Epithelial cell of umbilical artery (primary cell): ENCODE measurements at places on chromosomes 6 and 20. TPM values are rescaled to one million over a fixed set of nuclear protein-coding genes. Genes with fewer than 3 reads are reported as not detected.

PRDM1 gene
- 0.30 and 1.3 TPM in 2 replicates for total RNA-seq

CLDN20 gene
- 0.30 TPM in 1 of 2 replicates, not detected in the other for total RNA-seq

CAGE1 gene
- total RNA-seq: 0.15 TPM in 1 of 2 replicates, not detected in the other

PRL gene
- not detected in 2 replicates for total RNA-seq

SNX21 gene
- 22.4 and 32.5 TPM in 2 replicates for total RNA-seq

SLCO4A1 gene
- 3.6 and 5.9 TPM in 2 replicates for total RNA-seq

TFAP2D gene
- total RNA-seq: not detected in 2 replicates

SAMD5 gene
- total RNA-seq: 3.2 and 3.3 TPM in 2 replicates

MOG gene
- not detected in 2 replicates for total RNA-seq

NNAT gene
- total RNA-seq: under 0.01 TPM in 1 of 2 replicates, not detected in the other

MEI4 gene
- total RNA-seq: not detected in 2 replicates

PKHD1 gene
- total RNA-seq: not detected in 2 replicates

UST gene
- total RNA-seq: 0.65 and 0.76 TPM in 2 replicates

CNBD2 gene
- 1.4 and 4.2 TPM in 2 replicates for total RNA-seq

DDO gene
- total RNA-seq: under 0.01 and 1.1 TPM in 2 replicates

TRIM10 gene
- not detected in 2 replicates for total RNA-seq
